OCI-M1 (cell line): ENCODE measurements at places on chromosomes 13 and 19.

- DNase-seq: no peak
Measured at GRCh38 chr13:32857689-32858088, 158.5 kb upstream of the KL start.

DNA sequence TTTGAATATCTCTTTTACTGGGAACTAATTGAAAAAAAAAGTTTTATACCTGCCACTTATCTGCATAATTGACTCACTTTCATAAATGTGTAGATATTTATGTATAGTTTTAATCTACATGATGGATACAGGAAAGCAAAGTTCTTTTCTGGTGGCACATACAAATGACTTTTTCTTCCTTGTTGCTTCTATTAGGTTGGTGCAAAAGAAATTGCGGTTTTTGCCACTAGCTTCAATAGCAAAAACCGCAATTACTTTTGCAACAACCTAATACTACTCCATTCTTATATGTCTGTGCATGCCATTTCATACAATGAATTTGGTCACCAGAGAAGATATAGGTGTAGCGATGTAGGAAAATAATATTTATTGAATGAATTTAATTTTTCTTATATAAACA lies 344.5 kb upstream of the PCDH20 start:
- no peak for DNase-seq

DNA sequence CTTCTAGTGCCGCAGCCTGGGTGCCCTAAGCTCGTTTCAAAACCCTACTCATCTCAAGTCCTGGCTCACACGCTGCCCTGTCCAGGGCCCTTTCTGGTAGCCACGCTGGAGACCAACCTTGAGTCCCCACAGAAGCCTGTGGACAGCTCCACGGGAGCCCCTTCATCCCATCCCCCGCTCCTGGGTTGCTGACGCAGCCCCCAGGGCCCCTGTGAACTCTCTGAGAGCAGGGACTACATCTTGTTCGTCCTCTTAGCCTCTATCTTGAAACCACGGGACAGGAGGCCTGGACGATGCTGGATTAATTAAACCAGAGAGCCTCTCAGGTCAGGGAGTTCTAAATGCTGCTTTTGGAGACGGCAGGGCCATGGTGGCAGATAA lies 7.4 kb downstream of the MLLT1 start:
- DNase-seq: no peak

GRCh38 chr19:5900976-5901375 lies 2.6 kb downstream of the NDUFA11 start:
- no peak for DNase-seq

DNA sequence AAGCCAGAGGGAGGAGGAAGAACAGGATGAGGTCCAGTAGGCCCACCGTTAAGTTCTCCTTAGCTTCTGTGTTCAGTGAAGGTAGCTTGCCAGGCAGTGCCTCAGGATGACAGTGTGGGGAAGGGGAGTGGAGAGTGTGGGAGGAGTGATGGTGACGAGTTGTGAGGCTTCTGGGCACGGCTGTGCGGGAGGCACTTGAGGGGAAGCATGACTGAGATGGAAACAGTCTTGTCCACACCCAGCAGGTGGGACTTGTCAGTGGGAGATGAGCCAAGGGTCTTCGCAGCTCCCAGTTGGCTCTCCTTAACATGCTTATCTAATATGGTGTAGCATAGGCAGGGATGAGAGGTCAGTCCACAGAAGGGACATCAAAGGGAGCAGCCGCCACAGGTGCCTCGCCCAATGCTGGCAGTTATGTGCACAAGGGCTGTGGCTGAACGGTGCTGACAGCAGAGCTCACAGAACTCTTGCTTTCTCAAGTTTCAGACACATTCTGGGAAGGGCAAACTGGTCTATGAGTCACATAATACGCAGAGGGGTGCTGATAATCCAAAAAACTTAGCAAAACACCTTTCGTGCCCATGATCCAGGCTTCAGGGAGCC lies 47.5 kb downstream of the OXGR1 start:
- DNase-seq: no peak

- DNase-seq: no peak
Measured at GRCh38 chr19:54160854-54161253, 1.3 kb upstream of the LENG1 start.

- no peak for DNase-seq
Measured at GRCh38 chr13:45011198-45011597, 21.9 kb downstream of the GPALPP1 start.

DNA sequence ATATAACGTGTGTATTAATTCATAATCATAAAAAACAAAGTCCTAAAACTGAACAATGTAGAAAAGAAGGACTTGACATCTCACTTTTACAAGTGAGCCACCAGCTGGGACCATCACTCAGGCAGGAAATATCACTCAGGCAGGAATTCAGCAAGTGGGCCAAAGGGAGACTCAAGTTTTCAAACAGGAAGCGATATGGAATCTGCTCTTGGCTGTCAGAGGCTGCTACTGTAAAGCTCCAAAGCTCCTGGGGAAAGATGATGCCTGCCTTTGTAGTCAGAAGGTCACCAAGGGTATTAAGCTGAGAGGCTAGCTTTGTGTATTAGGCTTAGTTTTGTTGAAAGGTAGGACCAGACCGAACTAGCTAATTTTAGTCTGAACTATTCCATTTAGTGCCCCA lies 5.5 kb upstream of the AKAP11 start:
- DNase-seq: no peak

GRCh38 chr19:7355151-7355820 lies 6.5 kb downstream of the ARHGEF18 start:
- DNase-seq: no peak

- no peak for DNase-seq
Measured at GRCh38 chr19:16750081-16750480, 30.4 kb downstream of the NWD1 start.

GRCh38 chr19:40453151-40453735 lies 9.1 kb upstream of the SERTAD3 start:
- DNase-seq: no peak

DNA sequence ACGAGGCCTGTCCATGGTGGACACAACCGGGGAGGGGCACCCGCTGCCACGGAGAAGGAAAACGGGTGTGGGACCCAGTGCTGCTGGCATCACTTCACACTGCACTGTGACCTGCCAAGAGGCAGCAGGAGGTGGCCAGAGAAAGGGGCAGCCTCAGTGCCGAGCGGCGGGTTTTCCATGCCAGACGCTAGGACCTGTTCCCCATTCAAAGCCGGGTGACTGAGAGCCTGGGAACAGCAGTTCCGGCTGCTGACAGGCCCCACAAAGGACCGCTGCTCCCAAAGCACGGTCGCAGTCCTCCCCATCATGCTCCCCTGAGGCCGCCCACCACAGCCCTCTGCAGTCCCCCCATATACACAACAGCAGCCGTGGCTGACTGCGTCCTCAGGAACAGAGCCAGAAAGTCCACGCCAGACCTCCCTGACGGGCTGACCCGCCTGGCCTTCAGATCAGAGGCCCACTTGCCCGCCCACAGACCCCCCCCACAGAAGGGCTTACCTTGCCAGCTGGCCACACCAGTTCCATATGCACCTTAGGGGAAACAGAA lies 5.4 kb downstream of the AKAP8 start:
- no peak for DNase-seq

GRCh38 chr13:59450229-59450628 lies 713.5 kb downstream of the DIAPH3 start:
- DNase-seq: no peak

GRCh38 chr13:67520886-67521285 lies 290.8 kb upstream of the PCDH9 start:
- peak; percentile 92 for DNase-seq

GRCh38 chr19:45391346-45391745 lies 13.5 kb downstream of the PPP1R13L start:
- DNase-seq: peak; percentile 68

GRCh38 chr19:27859689-27860088 lies 1353.3 kb downstream of the UQCRFS1 start:
- no peak for DNase-seq

DNA sequence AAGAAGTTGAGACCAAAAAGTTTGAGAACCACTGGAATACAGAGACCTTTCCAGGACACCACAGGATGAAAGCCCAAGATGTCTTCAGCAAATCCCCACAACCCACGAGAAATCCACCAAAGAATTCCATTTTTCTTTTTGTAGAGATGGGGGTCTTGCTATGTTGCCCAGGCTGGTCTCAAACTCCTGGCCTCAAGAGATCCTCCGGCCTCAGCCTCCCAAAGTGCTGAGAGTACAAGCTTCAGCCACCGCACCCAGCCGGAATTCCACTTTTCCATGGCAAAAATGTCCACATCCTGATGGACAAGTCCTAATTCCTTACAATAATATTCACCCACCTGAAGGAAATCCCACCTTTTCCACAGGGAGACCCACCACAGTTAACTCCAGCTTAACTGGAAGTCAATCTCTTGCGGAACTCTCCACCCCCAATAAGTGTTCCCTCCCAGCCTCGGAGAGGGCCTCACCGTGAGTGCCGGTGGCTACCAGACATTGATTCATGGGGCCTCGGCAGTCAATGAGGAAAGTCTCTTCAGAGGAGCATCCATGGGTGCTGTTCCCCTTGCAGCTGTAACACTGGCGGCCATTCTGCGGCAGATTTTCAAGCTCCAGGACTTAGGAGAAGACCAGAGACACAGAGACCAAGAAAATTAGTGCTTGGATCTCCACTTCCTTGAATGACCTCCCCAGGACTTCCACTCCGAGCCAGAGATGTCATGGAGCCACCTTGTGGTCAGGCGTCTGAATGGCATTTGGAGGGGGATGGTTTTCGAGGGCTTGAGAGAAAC lies 12.3 kb upstream of the CADM4 start:
- peak; percentile 90 for DNase-seq

GRCh38 chr13:67228916-67229315 lies 1.2 kb downstream of the PCDH9 start:
- peak; percentile 36 for DNase-seq

DNA sequence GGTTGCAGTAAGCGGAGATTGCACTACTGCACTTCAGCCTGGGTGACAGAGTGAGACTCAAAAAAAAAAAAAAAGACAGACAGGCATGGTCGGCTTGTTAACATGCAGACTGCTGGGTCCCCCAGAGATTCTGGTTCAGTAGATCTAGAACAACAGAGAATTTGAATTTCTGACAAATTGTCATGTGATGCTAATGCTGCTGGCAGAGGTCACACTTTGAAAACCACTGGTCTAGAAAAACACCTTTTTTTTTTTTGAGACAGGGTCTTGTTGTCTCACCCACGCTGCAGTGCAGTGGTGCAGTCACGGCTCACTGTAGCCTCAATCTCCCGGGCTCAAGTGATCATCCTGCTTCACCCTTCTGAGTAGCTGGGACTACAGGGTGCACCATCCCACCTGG lies 7.7 kb upstream of the LRFN3 start:
- no peak for DNase-seq

- no peak for DNase-seq
Measured at GRCh38 chr19:5150902-5151741, 182.2 kb downstream of the KDM4B start.

DNA sequence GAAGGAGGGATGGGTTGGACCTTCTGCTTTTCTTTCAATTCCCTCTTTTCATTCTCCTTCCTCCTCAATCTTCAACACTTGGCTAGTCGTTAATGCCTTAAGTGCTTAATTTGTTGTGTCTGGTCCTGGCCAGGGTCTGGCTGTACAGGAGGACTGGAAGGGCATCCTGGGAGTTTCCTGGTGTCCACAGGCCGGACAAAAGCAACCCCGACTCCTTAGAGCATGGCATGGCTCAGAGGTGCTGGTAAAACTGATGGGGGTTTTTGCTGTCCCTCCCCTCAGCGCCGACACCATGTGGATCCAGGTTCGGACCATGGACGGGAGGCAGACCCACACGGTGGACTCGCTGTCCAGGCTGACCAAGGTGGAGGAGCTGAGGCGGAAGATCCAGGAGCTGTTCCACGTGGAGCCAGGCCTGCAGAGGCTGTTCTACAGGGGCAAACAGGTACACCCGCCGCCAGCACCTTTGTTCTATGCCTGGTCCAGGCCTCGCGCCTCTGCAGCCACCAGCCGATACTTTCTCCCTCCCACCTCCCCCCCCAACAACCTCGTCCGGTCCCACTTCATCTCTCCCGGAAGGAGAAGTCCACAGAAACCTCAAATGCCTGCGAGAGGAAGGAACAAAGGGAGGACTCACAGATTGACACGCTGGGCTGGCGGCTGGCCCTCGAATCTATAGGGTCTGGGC lies 1.4 kb downstream of the UHRF1 start:
- DNase-seq: peak; percentile 64

DNA sequence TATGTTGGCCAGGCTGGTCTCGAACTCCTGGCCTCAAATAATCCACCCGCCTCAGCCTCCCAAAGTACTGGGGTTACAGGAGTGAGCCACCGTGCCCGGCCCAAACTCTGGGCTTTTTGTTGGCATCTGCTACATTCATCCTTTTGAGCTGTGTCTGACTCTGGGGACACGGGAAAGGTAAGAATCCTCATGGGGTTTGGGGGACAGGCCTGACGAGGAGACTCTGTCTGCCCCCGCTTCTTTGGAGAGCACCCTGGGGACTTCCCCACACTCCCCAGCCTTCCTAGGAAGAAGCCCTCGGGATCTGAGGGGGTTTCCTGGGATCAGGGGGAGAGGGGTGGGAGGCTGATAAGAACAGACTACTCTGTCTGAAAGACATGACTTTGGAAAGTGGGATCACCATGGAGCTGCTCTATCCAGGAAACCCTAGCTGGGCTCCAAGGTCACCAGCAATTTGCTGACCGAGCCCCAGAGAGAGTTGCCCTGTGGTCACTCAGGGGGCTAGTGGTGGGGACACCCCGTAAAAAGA lies 8.1 kb upstream of the FCER2 start:
- no peak for DNase-seq

DNA sequence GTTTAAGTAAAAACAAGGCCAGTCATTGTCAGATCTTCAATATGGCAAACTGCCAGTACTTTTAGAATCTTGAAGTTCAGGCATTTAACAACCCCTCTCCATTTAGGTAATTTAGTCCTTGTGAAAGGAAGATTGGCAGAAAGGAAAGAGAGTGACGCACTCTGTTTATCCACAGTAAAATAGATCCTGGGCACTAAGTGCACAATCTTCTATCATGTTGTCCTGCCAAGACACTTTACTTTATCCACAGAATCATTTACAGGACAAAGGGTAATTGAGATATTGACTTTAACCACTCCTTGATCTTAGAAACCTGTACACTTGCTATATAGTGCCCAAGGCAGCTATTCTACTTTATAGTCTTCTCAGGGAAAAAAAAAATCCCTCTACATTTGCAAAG lies 786.4 kb upstream of the SLITRK1 start:
- no peak for DNase-seq

GRCh38 chr19:51114087-51114729 lies 6.0 kb upstream of the CTU1 start:
- DNase-seq: no peak

DNA sequence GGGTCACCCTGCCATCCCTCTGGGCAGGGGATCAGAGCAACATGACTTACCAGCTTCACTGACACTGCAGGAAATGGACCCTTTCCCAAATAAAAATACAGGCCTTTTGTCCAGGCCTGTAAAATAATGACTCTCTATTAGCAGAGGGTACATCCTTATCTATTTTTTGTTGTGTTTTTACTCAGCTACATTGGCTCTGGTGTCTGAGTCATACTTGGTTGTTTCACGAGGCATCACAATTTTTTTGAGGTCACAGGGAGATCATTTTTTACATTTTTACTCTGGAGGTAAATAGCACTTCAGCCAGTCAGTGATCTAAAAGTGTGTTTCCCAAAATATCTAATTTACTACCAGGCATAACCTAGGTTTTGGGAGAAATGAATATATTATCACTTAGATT lies 6.9 kb upstream of the HTR2A start:
- DNase-seq: no peak
